Right lobe of liver (tissue), 6 donors: ENCODE measurements at places on chromosomes 3 and 15. TPM values are rescaled to one million over a fixed set of nuclear protein-coding genes. Genes with fewer than 3 reads are reported as not detected.

Gene GOLGA8T
- 0.29 TPM for total RNA-seq

DNA sequence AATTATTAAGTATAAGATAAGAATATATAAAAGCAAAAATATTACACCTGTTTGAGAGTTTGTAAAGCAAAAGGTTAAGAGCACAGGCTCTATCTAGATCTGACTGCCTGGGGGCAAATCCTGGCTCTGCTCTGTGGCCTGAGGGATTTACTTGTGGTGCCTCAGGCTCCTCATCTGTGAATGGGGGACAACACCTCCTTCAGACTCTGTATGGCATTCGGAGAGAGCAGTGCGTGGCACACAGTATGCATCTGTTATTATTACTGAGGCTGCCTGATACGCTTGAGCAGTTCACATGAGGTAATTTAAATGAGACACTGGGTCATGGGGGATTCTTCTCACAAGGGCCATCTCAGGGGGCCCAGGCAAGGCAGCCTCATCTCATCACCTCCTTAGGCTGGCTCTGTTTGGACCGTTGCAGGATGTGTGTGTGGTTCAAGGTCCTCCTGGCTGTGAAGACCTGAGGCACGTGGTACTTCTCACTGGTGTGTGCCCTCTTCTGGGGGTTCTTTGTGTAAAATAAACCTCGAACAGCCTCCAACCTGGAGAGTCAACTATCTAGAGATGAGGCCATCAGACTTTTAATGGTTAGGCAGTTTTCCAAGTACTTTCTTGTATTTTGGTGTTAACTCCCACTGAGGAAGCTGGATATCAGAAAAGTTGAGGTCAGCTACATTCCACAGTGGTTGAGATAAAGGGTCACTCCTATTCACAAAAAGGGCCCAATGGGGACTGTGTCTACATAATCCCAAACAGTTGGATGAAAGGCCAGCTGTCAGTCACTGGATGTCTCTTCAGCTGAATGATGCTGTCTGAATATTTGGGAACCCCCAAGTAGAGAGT, 9.0 kb downstream of the GNB5 start:
- DNase-seq, result no peak

DNA sequence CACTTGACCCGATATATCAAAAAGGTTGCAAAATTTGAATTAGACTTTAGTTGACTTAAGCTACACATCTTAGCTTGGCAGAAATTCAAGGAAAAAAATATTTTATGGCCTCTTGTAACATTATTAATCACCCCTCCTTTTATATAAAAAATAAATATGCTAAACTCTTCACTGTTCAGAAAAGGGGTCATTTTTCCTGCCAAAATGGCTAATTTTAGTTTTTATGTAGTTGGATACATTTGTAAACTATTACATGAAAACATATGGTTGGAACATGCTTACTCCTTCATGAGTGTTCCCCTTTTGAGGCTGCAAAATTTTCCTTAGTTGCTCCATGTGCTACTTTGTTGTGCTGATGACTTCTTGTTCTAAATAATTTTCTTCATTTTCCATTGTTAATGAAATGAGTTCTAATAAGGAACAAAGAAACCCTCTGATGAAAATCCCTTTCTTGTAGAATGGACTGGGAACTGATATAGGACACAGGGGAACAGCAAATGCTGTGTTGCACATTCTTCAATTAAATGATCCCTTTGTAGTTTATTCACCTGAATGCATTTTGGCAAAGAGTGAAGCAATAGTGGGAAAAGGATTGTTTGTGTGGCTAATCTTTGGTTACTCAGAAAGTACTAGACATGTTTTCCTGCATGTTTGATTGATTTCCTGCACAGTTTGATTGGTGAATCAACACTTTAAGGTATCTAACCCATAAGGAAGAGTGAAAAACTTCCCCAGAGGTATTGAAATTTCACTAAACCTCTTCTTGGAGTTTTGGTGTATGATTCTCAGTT, 349.3 kb downstream of the TIGIT start:
- DNase-seq, result no peak

Gene STRC
- 1.4 TPM for total RNA-seq

DNA sequence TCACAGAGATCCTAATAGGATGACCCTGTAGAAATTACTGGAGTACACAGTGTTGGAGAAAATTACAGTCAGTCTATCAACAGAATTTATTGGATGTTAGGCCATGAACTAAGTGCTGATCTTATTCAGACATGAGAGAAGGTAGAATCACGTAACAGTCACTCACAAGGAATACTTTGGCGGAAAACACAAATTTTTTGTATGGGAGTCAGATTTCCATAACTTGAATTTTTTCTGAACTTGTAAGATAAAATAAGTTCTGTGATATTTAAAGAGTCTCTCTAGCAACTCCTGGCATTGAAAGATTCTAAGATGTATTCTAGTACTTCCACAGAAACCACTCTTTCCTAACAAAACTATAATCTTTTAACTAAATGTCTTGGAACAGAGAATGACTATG, 178.8 kb upstream of the MME start:
- DNase-seq, result no peak

DNA sequence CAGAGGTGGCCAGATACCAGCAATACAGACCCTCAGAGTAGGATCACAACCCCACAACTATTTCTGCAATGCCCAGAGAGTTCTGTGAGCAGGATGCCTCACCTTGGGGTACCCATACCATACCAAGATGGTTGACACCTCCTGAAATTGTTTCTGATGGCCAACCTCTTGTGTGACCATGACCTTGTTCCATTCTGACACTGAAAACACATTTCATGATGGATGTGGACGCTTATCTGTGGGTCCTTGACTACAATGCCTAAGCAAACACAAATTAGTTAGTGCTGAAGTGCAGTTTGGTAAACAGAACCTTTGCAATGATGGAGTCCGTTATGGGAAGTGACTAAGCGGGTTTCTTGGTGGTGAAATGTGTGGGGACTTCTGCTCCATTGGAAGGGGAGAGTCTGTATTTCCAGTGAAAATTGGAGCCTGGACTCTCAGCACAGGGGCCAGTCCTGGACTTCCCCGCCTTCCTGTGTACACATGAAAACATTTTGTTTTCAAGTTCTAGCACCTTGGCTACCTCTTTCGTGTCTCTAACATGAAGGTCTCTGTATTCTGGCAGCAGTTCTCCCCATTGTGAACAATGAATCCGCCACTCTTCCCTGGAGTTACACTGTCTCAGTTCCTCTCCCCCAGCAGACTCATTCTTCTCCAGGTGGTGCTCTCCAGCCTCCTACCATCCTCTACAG, 106.2 kb downstream of the XXYLT1 start:
- no peak for DNase-seq

Gene SQOR
- total RNA-seq, result 35.6 TPM

- DNase-seq, result no peak
Measured at GRCh38 chr15:32738666-32739065, 20.9 kb downstream of the GREM1 start.

- DNase-seq, result no peak
Measured at GRCh38 chr3:189236352-189236751, 64.6 kb downstream of the TPRG1 start.

Gene TARS3
- total RNA-seq, result 4.5 TPM

Gene NOX5
- 0.11 TPM for total RNA-seq

DNA sequence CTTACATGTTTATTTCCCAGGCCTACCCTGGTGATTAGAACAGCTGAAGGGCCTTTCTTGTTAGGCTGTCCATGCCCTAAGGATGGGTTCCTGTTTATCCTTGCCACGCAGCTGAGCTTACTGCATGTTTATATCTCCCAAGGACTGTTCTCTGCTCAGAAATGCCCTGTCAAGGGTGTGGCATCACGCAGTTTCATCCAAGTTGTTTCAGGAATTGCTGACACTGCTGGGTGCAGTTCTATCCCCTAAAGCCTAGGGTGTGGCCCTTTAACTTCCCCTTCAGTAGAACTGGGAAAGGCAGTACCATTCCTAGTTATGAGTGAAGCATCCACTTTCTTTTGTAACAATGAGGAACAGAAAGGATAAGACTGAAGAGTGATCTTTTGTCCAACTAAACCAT, 5.0 kb downstream of the ELL3 start:
- DNase-seq, result no peak

GRCh38 chr3:65787827-65788226, 250.9 kb downstream of the MAGI1 start:
- no peak for DNase-seq

Gene ATP11B
- total RNA-seq, result 25.4 TPM

DNA sequence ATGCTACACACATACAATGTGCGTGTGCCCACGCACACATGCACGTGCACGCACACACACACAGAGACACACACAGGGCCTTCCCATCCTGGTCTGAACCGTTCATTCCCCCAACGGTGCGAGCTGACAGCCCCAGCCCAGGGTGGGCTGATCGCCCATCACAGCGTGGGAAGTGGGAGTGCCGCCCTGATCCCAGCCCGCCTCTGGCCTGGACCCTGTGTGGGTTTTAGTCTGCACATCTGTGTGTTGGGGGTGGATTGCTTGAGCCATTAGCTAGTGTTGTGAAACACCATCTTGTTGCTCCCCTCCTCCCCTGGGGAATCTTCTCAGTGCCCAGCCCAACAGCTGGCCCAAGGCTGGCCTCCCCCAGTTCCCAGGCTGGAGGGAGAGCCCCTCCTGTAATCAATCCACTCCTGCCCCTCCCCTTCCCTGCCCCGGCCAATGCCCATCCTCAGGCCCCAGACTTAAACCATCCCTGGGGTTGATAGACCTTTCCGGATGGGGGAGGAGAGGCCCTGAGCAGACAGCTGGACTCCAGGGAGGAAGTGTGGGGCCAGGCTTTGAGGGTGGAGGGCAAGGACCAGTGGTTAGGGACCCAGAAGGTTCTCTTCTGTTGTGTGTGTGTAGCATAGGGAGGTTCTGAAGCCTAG, 8.3 kb downstream of the SEMA3G start:
- no peak for DNase-seq

Gene SLC27A2
- total RNA-seq, result 366 TPM

Gene CKMT1B
- not detected for total RNA-seq

- no peak for DNase-seq
Measured at GRCh38 chr3:195896361-195897080, 11.8 kb downstream of the TNK2 start.

Gene MCTP2
- 2.7 TPM for total RNA-seq

- DNase-seq, result no peak
Measured at GRCh38 chr3:177257006-177257405, 59.7 kb upstream of the TBL1XR1 start.

Gene ANKRD63
- not detected for total RNA-seq

GRCh38 chr3:13150624-13151023, 77.4 kb upstream of the IQSEC1 start:
- no peak for DNase-seq

- DNase-seq, result peak; percentile 76
Measured at GRCh38 chr3:159765030-159765859, 223.4 kb upstream of the IL12A start.

- no peak for DNase-seq
Measured at GRCh38 chr3:101992863-101993262, 143.5 kb downstream of the NFKBIZ start.

GRCh38 chr3:19427422-19428149, 279.3 kb downstream of the KCNH8 start:
- DNase-seq, result no peak

GRCh38 chr3:54557538-54558428, 370.1 kb downstream of the LRTM1 start:
- no peak for DNase-seq

GRCh38 chr15:67103432-67103831, 38.0 kb downstream of the SMAD3 start:
- no peak for DNase-seq

Gene RETNLB
- not detected for total RNA-seq

DNA sequence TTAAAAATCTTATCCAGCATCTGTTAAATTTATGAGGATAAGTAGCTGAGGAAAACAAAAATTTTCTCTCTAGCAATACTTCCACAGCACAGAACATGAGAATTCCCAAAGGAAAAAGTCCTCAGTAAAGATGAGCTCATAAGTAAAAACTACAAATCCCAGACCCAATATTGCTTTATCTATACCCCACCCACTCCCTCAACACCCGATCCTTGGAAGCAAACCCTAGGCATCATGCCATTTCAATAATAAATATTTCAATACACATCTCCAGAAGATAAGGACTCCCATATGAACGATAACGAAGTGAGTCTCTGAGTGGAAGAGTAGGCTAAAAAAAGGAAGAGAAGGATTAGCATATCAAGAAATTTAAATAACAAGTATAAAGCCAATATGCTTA, 8.3 kb upstream of the PRR20G start:
- no peak for DNase-seq

DNA sequence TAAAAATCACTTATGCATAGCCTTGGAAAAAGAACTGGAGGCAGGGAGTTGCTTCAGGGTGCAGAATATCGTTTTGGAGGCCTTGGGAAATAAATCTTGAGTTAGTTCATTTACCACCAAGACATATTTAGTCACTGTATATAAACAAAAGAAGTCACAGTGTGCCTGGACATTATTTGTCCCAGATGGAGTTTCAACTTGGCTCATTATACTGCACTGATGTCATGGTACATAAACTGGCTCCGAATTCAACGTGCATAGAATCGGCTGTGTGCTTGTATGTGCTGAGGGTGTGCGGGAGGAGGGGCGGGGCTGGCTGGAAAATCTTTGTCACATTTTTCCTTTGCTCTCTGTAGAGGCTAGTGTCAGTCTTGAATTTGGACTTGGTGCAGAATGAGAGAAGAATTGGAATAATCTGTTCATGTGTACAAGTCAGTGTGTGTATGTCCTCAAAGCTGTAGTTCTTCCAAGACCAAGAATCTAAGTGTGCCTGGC, 86.6 kb downstream of the FNDC3B start:
- DNase-seq, result no peak

Gene KY
- total RNA-seq, result not detected

DNA sequence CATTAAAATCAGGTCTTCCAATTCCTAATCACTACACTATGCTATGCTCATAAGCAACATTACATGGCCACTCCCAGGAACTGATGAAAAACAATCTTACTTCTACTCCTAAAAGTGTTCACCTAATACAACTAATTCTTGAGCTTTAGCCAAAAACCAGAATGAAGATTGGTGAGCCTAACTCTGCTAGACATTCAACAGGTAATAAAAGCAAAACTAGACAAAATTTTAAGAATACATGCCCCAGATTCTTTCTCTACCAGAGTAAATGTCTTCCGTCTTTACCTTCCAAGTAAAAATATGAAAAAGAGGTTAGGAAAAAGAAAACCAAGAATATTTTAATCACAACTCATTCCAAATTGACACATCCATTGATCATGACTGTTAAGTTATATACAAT, 31.3 kb downstream of the ATP13A3 start:
- no peak for DNase-seq

DNA sequence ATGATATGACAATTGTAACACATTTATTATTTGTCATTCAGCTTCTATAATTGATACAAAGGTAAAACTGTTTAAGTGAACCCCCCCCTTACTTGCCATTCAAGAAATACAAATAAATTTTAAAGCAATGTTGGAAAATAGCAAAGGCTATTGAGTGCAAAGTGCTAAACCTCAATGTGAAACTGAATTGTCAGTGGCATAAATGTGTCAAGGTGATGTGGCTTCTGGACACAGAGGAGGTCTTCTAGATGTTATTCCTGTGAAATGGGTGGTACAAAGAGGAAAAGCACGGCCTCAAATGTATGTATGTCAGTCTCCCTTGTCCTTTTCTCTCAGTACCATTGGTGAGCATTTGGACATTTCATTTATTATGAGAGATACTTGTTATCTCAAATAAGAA, 149.4 kb downstream of the MCTP2 start:
- no peak for DNase-seq

- no peak for DNase-seq
Measured at GRCh38 chr3:126678693-126679317, 23.9 kb upstream of the TXNRD3 start.
